ENCODE measurements at places on chromosomes 7 and 10.

GRCh38 chr7:43135129-43135528 lies 22.7 kb downstream of the HECW1 start:
- DNase-seq = no peak

GRCh38 chr7:92025260-92025659 lies 84.6 kb downstream of the AKAP9 start:
- no peak for DNase-seq

GRCh38 chr7:3897430-3898372 lies 596.6 kb downstream of the SDK1 start:
- peak; percentile 42 for DNase-seq

GRCh38 chr10:34869135-34869836 lies 54.2 kb upstream of the PARD3 start:
- DNase-seq = no peak

DNA sequence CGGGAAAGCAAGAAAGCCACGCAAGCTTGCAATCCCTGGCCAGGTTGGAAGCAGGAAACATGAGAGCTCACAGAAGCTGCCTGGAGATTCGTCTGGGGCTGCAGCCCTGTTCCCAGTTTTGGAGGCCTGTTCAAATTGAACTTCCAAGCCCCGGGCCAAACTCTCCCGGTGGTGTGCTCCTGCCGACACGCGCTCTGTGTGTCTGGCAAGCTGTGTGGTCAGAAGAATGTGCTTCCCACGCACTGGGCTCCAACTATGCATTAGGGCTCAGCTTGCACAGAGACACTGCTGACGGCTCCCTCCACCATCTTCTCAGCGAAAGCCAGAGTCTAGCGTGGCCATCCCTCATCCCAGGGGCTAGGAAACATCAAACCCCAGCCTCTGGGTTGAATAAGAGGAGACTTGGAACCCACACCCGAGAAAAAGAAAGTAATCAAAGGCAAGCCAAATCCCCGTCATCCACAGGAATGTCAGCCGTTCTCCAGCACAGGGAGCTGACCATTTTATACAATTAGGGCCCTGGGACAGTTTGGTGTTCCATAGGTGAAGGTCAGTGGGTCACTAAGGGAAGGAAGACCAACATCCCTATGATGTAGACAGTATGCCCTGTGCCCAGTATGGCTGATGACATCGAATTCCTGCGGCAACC lies 107.2 kb downstream of the FGFR2 start:
- DNase-seq = no peak

- DNase-seq = no peak
These were observed 57.9 kb upstream of the ITGB1 start for GRCh38 chr10:33015761-33016547.

- no peak for DNase-seq
These were observed 75.0 kb downstream of the LANCL2 start for GRCh38 chr7:55440040-55440690.

DNA sequence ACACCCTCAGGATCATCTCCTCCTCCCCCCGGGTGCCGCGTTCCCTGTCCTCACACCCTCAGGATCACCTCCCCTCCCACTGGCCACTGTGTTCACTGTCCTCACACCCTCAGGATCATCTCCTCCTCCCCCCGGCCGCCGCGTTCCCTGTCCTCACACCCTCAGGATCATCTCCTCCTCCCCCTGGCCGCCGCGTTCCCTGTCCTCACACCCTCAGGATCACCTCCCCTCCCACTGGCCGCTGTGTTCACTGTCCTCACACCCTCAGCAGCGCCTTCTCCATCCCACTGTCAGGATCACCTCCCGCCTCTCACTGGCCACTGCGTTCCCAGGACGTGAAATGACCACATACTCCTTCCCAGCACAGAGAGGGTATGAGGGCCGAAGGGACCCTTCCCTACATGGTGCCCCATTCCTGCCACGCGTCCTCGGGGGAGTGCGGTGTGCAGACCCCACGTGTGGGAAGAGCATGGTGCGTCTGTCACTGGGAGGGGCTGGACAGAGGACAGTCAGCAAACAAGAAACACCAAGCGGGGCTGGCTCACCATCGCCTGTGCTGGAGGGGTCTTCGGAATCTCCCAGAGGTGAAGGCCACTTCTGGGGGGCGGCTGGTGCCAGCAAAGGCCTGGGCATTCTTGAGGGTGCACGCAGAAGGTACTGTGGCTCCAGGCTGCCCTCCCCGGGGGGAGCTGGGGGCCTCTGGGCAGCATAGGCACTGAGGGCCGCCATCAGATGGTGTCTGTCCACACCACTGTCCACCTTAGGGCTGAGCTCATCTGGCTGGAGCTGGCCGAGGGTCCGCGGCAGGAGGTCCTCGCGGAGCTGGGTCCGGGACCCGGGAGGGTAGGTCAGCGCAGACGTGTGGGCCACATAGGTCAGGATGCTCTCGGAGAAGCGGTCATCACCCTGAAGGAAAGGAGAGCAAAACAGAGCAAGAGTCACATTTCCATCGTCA lies 421.0 kb downstream of the PTPRN2 start:
- DNase-seq = no peak

DNA sequence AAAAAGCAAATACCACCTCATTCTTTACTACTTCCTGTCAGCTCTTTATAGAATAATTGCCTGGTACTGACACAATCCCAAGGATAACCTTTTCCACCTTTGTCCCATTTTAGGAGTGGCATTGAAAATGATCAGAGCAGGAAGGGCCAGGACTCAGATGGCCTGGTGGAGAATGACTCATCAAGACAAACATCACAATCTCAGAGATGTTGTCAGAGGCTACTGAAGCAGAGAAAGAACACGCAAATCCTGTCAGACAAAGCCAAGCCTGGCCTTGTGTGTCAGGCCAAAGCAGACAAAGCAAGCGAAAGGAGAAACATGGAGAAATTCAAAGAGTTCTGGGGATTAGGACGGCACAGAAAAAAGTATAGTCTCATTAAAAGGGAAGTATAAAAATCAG lies 40.9 kb downstream of the NSUN6 start:
- DNase-seq = peak; percentile 3

GRCh38 chr10:21920633-21921032 lies 82.9 kb downstream of the DNAJC1 start:
- DNase-seq = no peak

DNA sequence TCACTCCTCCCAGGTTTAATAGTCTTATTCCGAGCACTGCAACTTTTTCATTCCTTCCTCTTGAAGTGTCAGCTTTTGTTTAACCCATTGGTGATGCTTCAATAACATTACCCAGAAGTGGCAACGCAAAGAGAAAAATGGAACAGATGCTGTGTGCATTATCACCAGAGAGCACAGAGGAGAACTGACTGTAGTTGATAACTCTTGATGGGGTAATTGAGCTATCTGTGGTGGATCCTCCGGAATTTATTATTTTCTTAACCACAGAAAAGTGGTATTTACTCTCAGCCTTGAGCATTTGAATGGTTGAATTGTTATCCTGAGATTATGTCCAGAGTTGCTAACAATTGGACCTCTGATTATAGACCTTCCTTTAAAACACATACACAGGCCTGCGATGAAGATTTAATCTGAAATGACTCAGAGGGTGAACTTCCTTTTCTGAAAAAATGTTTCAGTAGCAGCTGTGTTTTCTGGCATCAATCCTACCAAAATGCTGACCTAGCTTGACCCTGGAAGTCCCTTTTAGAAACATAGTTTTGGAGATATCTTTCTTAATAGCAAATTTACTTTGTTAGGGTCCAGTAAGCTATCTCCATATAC lies 1584.4 kb upstream of the LRRTM3 start:
- DNase-seq = no peak

- peak; percentile 11 for DNase-seq
These were observed 805 bp downstream of the RASGEF1A start for GRCh38 chr10:43265799-43266721.

DNA sequence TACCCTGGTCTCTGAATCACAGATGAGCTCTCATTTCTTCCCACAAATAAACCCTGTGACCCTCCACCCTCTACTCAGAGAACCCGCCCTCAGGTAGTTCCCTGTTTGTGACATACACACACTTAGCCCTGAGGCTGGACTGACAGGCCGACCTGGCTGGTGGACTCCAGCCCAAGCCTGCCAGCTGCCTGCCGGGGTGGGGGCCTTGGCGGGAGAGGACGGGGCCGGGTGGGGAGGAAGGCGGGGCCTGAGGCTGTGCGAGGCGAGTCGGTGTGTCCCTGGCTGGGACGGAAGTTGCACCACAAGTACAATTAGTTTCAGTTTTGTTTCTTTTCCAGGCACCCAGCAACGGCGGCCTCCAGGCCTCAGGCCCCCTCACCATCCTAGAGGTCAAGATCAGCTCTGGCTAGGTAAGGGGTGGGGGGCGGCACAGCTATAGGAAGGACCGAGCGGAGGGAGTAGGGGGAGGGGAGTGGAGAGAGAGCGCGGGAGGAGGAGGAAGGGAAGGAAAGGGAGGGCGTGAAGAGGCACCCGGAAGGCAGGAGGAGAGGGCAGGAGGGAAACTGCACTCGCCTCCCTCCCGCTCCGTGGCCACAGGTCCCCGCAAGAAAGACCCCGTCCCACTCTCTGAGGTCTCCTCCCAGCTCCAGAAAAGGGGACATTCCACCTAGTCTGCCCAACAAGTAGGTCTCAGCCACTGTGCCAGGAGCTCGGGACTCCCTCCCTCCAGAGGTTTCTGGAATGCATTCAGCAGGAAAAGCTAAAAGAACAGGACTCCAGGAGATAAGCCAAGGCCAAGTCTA lies at the start of gene TRIM56:
Gene TRIM56, plus strand, starts transcription at position 320 of the 803 bp plus-strand sequence. CDS start 1,832 bp downstream, outside the sequence.
- DNase-seq = no peak

DNA sequence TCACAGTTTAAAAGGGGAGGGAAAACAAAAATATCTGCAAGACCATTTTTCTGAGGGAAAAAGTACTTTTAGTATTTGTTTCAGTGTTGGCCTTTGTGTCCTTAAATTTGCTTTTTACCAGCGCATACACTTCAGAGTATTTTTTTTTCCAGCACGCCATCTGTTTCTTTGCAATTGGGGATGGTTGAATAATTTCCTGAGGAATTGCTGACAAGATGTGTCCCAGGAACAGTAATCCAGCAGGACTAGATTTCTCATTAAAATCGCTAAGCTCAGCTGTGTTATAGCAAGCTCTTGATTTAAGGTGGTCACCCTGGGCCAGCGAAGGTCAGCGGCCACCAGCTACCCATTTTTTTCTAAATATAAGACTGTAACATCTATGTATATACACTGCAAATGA lies 156.9 kb upstream of the RHOBTB1 start:
- no peak for DNase-seq

All from NCI-H345 (cell line).